ENCODE measurements at places on chromosomes 11 and 22. TPM values are rescaled to one million over a fixed set of nuclear protein-coding genes. Genes with fewer than 3 reads are reported as not detected.
A peak's percentile ranks its signal among the peaks of the same experiment; 100 is the strongest.

MISFA gene
- not detected for total RNA-seq

OR8I2 gene
- total RNA-seq: not detected

OR6A2 gene
- 0.40 TPM for total RNA-seq

ME3 gene
- total RNA-seq: 169 TPM

MIAT gene
- 0.51 TPM for total RNA-seq

OR8D1 gene
- not detected for total RNA-seq

MS4A3 gene
- total RNA-seq: not detected

DNA sequence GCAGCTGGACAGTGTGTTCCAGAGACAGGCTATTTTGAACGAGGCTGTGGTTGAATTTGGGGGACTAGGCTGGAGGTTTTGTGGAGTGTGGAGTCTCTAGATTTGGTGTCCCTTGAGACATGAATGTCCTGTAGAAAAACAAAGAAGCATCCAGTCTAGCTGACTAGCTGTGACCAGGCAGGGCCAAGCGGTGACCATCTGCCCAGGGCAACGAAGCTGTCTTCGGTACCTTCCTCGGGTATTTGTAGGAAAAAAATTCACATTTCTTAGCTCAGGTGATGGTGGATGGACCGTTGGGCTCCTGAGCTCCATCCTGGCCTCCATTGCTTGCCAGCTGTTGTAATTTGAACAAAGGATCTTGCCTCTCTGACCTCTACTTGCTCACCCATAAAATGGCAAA, 557.3 kb downstream of the MIAT start:
- H3K4me1 ChIP-seq: no peaks in the 10 kb centered on the region
- H3K27me3 ChIP-seq: no peaks in the 10 kb centered on the region
- H3K4me3 ChIP-seq: no peak overlapping the region
- no peak for DNase-seq

GRCh38 chr11:19746086-19746485, 33.4 kb downstream of the NAV2 start:
- H3K27ac ChIP-seq: no peak overlapping the region
- no peaks in the 10 kb centered on the region for H3K36me3 ChIP-seq
- no peaks in the 10 kb centered on the region for H3K4me1 ChIP-seq
- no peak overlapping the region for H3K4me3 ChIP-seq
- H3K27me3 ChIP-seq: no peaks in the 10 kb centered on the region

- H3K27me3 ChIP-seq: no peaks in the 10 kb centered on the region
- H3K4me3 ChIP-seq: no peak overlapping the region
- H3K27ac ChIP-seq: no peak overlapping the region
- H3K36me3 ChIP-seq: no peaks in the 10 kb centered on the region
- no peaks in the 10 kb centered on the region for H3K4me1 ChIP-seq
- DNase-seq: no peak
Observed at GRCh38 chr11:100774859-100775258, 87.8 kb downstream of the ARHGAP42 start.

DNA sequence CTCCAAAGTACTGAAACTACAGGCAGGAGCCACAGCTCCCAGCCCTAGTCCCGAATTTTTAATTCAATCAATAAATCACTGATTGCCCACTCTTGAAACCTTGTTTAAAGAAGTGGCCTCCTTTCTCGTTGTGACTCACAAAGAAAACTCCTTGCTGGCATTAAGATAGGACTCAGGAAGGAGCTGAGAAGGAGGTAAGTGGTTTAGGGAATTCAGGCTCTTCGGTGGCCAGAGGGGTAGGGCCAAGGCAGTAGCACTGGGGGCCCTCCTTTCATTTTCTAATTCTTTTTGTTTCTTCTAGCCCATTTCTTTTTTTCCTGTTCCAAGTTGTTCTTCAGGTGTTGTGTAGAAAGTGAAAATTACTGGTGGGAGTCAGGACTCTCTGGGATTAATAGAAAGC, 86.2 kb upstream of the OR9Q1 start:
- H3K27ac ChIP-seq: no peak overlapping the region
- no peak overlapping the region for H3K4me3 ChIP-seq
- H3K36me3 ChIP-seq: no peaks in the 10 kb centered on the region
- DNase-seq: no peak
- no peaks in the 10 kb centered on the region for H3K27me3 ChIP-seq

DNA sequence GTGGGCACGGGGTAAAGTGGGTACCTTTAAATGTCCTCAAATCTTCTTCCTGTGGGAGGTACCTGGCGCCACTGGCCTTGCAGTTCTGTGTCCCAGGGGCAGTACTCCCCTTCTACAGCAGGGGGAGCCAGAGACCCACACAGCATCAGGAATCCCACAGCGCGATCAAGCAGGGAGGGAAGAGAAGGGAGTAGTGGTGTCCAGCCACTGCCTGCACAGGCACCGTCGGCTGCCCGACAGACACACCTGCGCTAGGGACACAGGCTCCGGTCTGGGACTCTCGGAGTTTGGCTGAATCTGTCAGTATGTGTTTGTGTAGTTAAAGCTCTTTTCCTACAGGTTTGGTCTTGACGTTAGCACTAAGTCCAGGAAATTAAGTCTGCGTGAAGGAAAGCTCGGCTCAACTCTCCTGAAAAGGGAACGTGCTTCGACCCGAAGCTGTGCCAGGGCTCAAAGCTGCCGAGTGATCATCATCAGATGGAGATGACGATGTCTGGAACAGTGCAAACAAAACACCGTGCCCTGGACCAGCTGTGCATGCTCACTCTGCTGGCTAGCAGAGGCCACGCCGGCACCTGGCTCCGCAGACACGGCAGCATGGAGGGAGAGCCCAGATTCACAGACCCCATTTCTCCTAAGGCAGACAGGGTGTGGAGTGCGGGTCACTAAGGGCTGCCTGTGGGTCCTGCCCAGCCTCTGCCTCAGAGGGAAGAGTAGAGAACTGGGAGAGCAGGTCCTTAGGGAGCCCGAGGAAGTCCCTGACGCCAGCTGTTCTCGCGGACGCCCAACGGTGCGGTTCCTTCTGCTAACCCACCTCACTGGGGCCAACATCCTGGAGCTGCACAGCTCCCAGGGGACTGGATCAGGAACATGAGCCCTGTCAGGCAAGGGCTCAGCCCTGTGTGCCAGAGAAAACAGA, 56.0 kb upstream of the BID start:
- peak overlapping the region; percentile 81 for H3K27ac ChIP-seq
- no peaks in the 10 kb centered on the region for H3K36me3 ChIP-seq

GRCh38 chr11:126978165-126978564, 22.4 kb downstream of the KIRREL3 start:
- no peaks in the 10 kb centered on the region for H3K4me1 ChIP-seq
- H3K36me3 ChIP-seq: no peaks in the 10 kb centered on the region
- no peak overlapping the region for H3K27ac ChIP-seq
- no peak overlapping the region for H3K4me3 ChIP-seq
- no peaks in the 10 kb centered on the region for H3K27me3 ChIP-seq
- no peak for DNase-seq

GRCh38 chr11:60059052-60059451, 2.6 kb downstream of the MS4A3 start:
- no peaks in the 10 kb centered on the region for H3K36me3 ChIP-seq
- H3K4me3 ChIP-seq: no peak overlapping the region
- H3K4me1 ChIP-seq: no peaks in the 10 kb centered on the region
- DNase-seq: no peak
- H3K27me3 ChIP-seq: no peaks in the 10 kb centered on the region

DNA sequence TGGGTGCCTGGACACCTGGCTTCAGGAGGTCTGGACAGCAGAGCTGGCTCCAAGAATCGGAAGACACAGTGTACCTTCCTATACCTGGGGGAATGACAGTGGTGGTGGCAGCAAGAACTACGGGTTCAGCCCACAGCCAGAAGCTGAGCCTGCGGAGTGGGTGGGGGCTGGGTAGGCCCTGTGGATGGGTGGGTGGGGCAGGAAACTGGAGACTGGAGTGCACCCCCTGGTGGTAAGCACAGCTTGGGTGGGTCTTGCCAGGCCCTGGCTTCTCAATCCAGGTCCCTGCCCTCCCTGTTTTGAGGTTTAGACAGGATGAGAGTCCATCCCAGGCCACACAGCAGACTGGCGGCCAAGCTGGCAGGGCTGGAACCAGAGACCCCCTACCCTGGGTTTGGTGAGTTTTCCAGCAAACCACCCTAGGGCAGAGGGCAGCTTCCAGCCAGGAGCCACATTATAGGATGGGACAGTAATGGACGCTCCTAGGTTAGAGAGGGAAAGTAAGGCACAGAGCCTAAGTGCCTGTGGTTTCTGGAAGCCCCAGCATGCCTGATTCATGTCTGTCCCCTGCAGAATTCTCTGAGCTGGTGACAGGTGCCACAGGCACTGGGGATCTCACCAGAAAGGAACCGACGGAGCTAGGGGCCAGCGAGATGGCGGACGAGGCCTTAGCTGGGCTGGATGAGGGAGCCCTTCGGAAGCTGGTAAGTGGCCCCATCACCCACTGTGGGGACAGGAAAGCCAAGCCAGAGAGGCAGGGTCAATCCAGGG, 1.7 kb downstream of the SMTN start:
- DNase-seq: peak; percentile 89
- H3K4me3 ChIP-seq: peak overlapping the region; percentile 85
- H3K27me3 ChIP-seq: no peaks in the 10 kb centered on the region
- no peaks in the 10 kb centered on the region for H3K36me3 ChIP-seq
- H3K4me1 ChIP-seq: no peaks in the 10 kb centered on the region
- H3K27ac ChIP-seq: peak overlapping the region; percentile 96

GRCh38 chr11:12691473-12691872, 17.3 kb downstream of the TEAD1 start:
- H3K36me3 ChIP-seq: no peaks in the 10 kb centered on the region
- H3K27me3 ChIP-seq: no peaks in the 10 kb centered on the region
- DNase-seq: no peak
- peaks cover 18% of the 10 kb centered on the region for H3K4me1 ChIP-seq
- peak overlapping the region; percentile 88 for H3K27ac ChIP-seq

DNA sequence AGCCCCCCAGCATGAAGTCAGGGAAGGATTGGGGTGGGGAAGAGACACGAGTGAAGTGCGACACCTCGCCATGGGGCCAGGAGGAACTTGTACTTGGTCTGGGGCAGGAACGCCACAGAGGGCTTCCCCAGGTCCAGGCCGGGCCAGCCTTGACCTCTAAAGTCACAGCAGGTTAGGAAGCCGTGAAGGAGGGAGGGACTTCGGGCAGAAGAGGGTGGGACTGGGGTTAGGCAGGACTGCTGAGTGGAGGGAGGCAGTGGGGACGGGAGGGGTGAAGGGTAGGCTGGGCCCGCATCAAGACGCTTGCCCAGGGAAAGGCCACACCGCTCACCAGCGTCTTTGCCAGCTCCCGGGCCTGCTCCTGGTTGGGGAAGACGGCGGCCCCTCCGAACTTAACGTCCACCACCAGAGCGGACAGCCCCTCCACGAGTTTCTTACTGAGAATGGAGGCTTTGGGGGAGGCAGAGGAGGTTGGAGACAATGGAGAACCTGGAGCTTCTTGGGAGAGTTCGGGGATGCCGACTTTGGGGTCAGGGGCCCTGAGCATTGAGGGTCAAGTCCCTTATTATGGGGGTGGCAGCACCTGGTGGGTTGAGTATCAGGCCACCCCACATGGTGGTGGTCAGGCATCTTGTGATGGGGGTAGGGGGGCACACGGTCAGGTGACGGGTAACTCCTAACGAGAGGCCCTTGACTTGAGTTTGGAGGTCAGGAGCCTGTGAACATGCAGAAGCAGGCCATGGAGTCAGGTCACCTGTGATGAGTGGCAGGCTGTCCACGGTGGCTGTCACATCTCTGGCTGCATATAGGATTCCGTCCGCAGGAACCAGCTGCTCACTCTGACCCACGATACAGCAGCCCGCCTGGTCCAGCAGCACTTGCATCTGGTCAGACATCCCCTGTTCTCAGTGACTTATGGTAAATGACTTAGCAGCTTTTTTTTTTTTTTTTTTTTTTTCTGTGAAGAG, 1.7 kb upstream of the SCO2 start:
- peak overlapping the region; percentile 88 for H3K27ac ChIP-seq

DNA sequence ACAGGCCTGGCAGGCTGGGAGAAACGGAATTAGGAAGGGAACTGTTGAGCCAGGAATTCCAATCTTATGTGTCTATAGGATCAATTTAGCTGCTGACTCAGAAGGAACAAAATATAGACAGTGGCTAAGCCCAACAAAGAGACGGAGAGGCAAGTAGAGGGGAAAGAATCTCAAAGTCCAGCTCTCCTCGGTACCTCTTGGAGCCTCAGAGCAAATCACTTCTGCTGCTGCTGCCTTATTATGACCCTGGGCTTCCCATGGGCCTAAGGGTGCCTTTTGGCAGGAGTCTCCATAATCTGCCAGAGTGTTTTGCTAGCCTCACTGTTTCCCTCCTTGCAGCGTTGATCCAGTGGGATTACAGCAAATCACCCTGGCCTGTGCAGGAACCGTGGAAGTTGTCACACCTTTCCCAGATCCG, 31.7 kb downstream of the PAX6 start:
- no peaks in the 10 kb centered on the region for H3K4me1 ChIP-seq
- H3K36me3 ChIP-seq: no peaks in the 10 kb centered on the region
- no peak overlapping the region for H3K27ac ChIP-seq
- no peaks in the 10 kb centered on the region for H3K27me3 ChIP-seq
- no peak for DNase-seq

DNA sequence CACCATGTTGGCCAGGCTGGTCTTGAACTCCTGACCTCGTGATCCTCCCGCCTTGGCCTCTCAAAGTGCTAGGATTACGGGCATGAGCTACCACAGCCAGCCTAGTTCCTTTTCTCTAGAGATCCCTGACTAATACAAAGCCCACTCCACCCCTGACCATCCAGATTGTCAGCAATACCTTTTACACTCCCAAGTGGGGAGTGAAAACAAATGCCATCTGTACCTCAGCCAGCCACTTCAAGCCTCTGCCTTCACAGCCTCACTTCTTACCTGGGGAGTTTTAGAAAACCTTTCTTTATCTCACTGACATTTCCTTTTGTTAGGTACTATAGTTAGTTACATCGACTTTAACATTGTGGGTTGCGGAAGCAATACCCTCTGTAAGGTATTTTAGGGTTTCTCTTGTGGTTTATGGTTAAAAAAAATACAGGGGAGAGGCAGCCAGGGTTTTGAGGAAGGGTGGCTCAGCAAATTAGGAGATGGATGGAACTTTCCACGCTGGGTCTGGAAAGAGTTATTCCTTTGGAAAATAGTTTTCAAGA, 8.9 kb downstream of the TOM1 start:
- H3K27ac ChIP-seq: no peak overlapping the region
- no peaks in the 10 kb centered on the region for H3K27me3 ChIP-seq
- H3K4me3 ChIP-seq: no peak overlapping the region
- no peak for DNase-seq

DNA sequence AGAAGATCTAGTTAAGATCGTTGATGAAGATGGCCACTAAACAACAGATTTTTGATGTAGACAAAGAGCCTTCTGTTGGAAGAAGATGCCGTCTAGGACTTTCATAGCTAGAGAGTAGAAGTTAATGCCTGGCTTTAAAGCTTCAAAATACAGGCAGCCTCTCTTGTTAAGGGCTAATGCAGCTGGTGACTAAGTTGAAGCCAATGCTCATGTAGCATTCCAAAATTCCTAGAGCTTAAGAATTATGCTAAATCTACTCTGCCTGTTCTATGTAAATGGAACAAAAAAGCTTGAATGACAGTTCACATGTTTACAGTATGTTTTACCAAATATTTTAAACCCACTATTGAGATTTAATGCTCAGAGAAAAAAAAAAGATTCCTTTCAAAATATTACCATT, 492.6 kb downstream of the CNTN5 start:
- no peak overlapping the region for H3K27ac ChIP-seq
- no peaks in the 10 kb centered on the region for H3K27me3 ChIP-seq
- H3K4me1 ChIP-seq: no peaks in the 10 kb centered on the region
- no peaks in the 10 kb centered on the region for H3K36me3 ChIP-seq
- no peak overlapping the region for H3K4me3 ChIP-seq

- no peaks in the 10 kb centered on the region for H3K27me3 ChIP-seq
- no peak overlapping the region for H3K27ac ChIP-seq
- DNase-seq: no peak
- no peak overlapping the region for H3K4me3 ChIP-seq
- no peaks in the 10 kb centered on the region for H3K4me1 ChIP-seq
Observed at GRCh38 chr11:123519055-123519796, 89.2 kb downstream of the GRAMD1B start.

GRCh38 chr11:76885390-76886097, 24.8 kb downstream of the ACER3 start:
- no peak overlapping the region for H3K27ac ChIP-seq
- H3K36me3 ChIP-seq: no peaks in the 10 kb centered on the region
- no peak for DNase-seq
- H3K27me3 ChIP-seq: no peaks in the 10 kb centered on the region
- H3K4me1 ChIP-seq: no peaks in the 10 kb centered on the region
